A375 (cell line): ENCODE measurements at places on chromosomes 12 and 14. TPM values are rescaled to one million over a fixed set of nuclear protein-coding genes. Genes with fewer than 3 reads are reported as not detected.

The FAM181A gene
- not detected in 2 replicates for total RNA-seq

The SERPINA9 gene
- not detected in 2 replicates for total RNA-seq

The P2RX2 gene
- not detected in 2 replicates for total RNA-seq

The KCNK10 gene
- not detected in 2 replicates for total RNA-seq

The BMP4 gene
- 3.0 and 3.4 TPM in 2 replicates for total RNA-seq

The TMEM179 gene
- total RNA-seq = 0.19 and 1.1 TPM in 2 replicates

The C12orf50 gene
- not detected in 2 replicates for total RNA-seq

The C3AR1 gene
- 0.13 and 2.9 TPM in 2 replicates for total RNA-seq

The LMO3 gene
- 0.64 and 2.0 TPM in 2 replicates for total RNA-seq

The TC2N gene
- not detected in 2 replicates for total RNA-seq

The SRRM4 gene
- total RNA-seq = not detected in 2 replicates

The TMCC3 gene
- total RNA-seq = 3.5 and 4.0 TPM in 2 replicates

The ASCL1 gene
- total RNA-seq = not detected in 2 replicates

The TAS2R43 gene
- not detected in 2 replicates for total RNA-seq

The JPH4 gene
- not detected in 2 replicates for total RNA-seq

The SIX4 gene
- total RNA-seq = 7.5 and 11.8 TPM in 2 replicates

The MEG3 gene
- total RNA-seq = not detected in 2 replicates

The TAS2R9 gene
- total RNA-seq = not detected in 2 replicates

The SNAPC1 gene
- total RNA-seq = 41.7 and 42.6 TPM in 2 replicates
